ENCODE measurements at places on chromosomes 4 and X. TPM values are rescaled to one million over a fixed set of nuclear protein-coding genes. Genes with fewer than 3 reads are reported as not detected.

DNA sequence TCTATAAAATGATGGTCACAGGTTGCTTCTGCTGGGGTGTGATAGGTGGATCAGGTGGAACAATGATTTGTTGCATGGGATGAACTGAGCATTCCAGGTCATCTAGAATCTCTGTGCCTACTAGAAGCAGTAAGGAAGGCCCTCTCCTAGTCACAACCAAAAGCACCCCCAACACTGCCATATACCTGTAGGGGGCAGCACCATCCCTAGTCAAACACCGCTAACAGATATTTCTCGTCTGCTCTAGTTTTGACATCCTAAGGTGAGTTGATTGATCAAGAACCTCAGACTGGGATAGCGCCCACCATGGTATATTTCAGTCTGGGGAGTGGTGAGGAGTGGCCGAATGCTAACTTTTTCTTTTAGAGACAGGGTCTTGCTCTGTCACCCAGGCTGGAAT lies 160.2 kb downstream of the NHS start:
- H3K27me3 ChIP-seq: no peaks in the 10 kb centered on the region
- DNase-seq: peak; percentile 45
- H3K36me3 ChIP-seq: no peaks in the 10 kb centered on the region
- no peak overlapping the region for H3K27ac ChIP-seq

- no peak overlapping the region for H3K4me3 ChIP-seq
- no peaks in the 10 kb centered on the region for H3K4me1 ChIP-seq
- DNase-seq: no peak
Measured at GRCh38 chrX:15549189-15550012, 48.8 kb downstream of the BMX start.

DNA sequence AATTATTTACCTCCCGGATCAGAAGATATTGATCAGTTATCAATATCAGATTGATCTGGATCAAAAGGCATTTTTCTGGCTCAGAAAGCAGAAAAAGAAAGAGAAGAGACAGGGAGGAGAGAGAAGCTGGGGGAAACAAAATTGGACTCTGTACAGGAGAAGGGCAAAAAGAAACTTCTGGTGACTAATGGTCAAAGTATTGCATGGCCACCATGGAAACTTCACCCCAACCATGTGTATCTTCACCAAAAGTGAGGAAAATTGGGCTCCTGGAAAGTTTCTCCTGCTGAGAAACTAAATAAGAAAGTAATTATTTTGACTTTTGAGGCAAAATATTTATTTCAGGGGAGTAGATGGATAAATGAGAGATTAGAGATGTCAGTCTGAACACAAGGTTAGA lies 33.9 kb downstream of the RNF150 start:
- no peak for DNase-seq
- H3K4me3 ChIP-seq: no peak overlapping the region
- no peaks in the 10 kb centered on the region for H3K36me3 ChIP-seq
- H3K27me3 ChIP-seq: no peaks in the 10 kb centered on the region
- no peak overlapping the region for H3K27ac ChIP-seq
- no peaks in the 10 kb centered on the region for H3K4me1 ChIP-seq

Gene TXK
- total RNA-seq: 161 TPM

Gene PNMA5
- total RNA-seq: not detected

Measured in T-cell (primary cell).